ENCODE measurements at places on chromosomes 16 and 17.

DNA sequence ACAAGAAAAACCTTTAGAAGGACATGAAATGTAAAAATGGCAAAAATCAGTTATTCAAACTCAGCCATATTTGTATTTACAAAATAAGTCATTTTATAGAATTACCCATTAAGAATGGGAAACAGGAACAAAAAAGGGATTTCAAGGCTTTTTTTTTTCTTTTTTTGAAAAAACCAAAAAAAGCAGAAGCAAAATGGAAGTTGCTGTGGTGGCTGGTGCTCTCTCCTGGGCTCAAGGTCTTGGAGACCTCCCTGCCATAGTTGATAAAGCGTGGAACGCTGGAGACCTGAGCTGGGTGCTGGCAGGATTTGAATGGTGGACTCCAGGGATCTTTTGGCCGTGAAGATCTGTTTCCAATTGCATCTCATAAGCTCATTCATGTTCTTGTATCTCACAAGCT is 3.1 kb downstream of the PLCG2 start:
- DNase-seq = no peak

GRCh38 chr16:88144028-88144511 is 192.8 kb downstream of the BANP start:
- DNase-seq = no peak

DNA sequence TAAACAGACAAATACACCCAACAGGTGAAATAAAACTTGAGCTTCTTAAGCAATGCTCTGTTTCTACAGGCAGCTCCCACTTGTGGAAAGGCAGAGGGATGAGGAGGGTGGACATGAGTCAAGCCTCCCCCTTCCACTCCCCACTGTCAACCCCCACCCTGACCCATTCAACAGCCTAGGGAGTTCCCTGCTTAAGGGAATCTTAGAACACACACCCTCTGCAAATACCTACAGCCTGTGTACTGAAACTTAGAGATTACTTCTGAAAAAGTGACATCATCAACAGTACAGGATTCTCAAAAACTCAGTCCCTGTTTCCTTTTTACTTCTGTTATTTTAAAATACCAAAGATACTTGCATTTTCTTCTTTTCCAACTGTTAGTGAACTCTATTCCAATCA is 345.4 kb downstream of the SOX9 start:
- DNase-seq = no peak

GRCh38 chr16:9518051-9518450 is 426.6 kb downstream of the HAPSTR1 start:
- no peak for DNase-seq

GRCh38 chr17:29102046-29102445 is 59.1 kb downstream of the PIPOX start:
- DNase-seq = no peak
